ENCODE measurements at places on chromosomes 3 and 15.

GRCh38 chr15:44264148-44264547, 24.4 kb upstream of the GOLM2 start:
- no peak for DNase-seq

GRCh38 chr3:106276755-106277612, 408.2 kb upstream of the CBLB start:
- no peak for DNase-seq

- peak; percentile 84 for DNase-seq
These were observed 18.3 kb downstream of the ABHD5 start for GRCh38 chr3:43709022-43709421.

GRCh38 chr3:127299276-127299675, 11.4 kb upstream of the PRR20G start:
- no peak for DNase-seq

GRCh38 chr15:92430069-92430440, 36.4 kb downstream of the ST8SIA2 start:
- no peak for DNase-seq

GRCh38 chr3:179068779-179069530, 2.7 kb downstream of the ZMAT3 start:
- peak; percentile 73 for DNase-seq

- DNase-seq: no peak
These were observed 87.7 kb downstream of the XXYLT1 start for GRCh38 chr3:195183071-195183776.

GRCh38 chr15:36161771-36162212, 417.6 kb upstream of the CDIN1 start:
- peak; percentile 47 for DNase-seq

DNA sequence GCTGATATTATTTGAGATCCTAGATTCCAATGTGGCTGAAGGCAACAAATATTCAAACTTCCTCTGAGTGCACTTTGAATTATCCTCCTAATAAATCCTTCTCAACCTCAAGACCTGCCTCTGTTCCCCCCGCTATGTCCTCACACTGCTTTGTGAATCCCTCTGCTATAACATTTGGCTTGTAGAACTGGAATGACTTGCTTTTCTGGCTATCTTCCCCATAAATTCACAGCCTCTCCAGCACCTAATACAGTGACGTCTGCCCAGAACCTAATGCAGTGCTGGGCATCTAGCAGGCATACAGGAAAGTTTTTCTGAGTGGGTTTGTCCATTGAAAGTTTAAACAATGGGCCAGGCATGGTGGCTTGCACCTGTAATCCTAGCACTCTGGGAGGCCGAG, 643.9 kb upstream of the ADAMTS9 start:
- no peak for DNase-seq

- DNase-seq: no peak
These were observed 152.3 kb downstream of the ZBTB20 start for GRCh38 chr3:114994554-114995341.

GRCh38 chr3:153295901-153296300, 133.9 kb downstream of the RAP2B start:
- peak; percentile 35 for DNase-seq

DNA sequence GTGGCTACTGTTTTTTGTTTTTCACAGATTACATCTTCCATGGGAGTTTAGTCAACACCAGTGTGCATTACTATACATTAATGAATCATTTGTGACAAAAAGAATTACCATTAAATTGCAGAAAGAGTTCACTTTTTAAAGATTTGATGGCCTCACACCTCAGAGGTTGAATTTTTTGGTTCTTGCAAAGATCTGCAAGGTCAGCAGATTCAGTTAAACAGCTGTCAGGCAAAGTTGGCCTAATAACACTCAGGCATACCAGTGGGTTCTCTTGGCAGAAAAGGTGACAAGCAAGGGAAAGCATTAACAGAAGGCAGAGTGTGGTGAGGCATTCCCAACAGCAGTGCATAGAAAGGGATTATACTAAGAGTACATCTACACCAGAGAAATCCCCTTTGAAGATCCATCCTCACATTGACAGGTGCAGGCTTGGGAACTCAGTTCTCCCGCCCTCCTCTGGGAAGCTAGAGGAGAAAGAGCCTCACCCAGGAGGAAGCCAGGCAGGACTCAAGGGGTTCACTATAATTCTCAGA, 24.3 kb upstream of the PTX3 start:
- no peak for DNase-seq

- DNase-seq: peak; percentile 18
These were observed 465.1 kb upstream of the PDZRN3 start for GRCh38 chr3:74089814-74090213.

- DNase-seq: no peak
These were observed 14.5 kb upstream of the TM4SF1 start for GRCh38 chr3:149391960-149392359.

GRCh38 chr15:77980098-77980497, 97.4 kb downstream of the TBC1D2B start:
- no peak for DNase-seq

- DNase-seq: no peak
These were observed 12.6 kb downstream of the RORA start for GRCh38 chr15:61216519-61216918.

DNA sequence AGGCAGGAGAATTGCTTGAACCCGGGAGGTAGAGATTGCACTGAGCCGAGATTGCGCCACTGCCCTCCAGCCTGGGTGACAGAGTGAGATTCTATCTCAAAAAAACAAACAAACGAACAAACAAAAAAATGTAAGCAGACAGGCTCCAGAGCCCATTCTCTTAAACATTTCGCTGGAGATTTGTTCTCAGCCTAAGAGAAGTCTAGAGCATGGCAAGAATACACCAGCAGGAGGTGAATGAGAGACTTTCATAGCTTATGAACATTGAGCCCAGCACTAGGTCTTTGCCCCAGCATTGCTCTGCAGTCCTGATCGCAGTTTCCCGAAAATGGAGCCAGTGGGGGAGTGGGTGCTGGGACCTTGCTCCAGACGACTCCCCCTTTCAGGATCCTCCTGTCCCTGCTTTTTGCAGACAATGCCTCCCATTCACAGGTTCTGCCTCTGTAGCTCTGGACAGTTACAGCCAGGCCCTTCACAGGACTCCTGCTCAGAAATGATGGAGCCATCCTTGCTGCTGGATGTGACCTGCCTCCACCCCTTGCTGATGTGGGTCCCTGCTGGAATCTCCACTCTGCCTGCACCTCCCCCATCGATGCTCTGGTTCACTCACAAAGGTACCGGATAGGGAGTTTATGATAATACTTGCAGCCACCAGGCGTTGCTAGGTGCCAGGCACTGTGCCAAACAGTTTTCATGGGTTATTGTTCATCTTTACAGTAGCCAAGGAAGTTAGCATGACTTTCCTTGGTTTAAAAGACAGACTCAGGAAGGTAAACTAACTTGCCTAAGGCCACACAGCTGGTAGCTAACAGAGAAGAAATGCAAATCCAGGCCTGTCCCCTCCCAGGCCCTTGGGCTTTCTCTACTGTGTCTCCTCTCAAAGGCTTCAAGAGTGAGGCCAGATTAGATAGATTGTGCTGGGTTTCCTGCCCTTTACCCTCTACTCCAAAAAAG, 329.7 kb upstream of the TLE3 start:
- no peak for DNase-seq

GRCh38 chr3:122094693-122095092, 39.5 kb downstream of the CD86 start:
- DNase-seq: no peak

- peak; percentile 25 for DNase-seq
These were observed 559 bp downstream of the SENP5 start for GRCh38 chr3:196868297-196868661.

- DNase-seq: no peak
These were observed 12.8 kb upstream of the CCNL1 start for GRCh38 chr3:157172746-157173145.

- peak; percentile 75 for DNase-seq
These were observed 24.0 kb downstream of the STX19 start for GRCh38 chr3:94004301-94004910.

- DNase-seq: no peak
These were observed 12.6 kb upstream of the RTP3 start for GRCh38 chr3:46484911-46485778.

- no peak for DNase-seq
These were observed 294.3 kb downstream of the CNTN4 start for GRCh38 chr3:2392981-2393380.
